ENCODE measurements at places on chromosomes 4 and X.

DNA sequence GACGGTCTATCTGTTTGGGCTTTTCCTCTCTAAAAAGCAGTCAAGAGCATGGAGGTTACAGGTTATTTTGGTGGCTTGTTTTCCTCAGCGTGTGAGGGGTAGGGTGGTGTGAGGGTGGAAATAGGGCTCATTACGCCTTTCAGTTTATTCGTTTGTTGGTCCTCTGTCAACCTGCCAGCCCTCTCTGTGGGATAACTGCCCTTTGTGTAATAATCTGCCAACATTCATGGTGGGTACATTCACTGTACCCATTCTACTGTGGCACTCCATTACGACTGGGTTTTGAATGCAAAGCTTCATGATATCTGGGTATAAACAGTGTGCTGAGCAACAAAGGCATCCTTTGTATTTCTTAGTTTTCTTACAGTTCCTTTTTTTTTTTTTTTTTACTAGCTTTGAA is 136.4 kb downstream of the ADGRL3 start:
- no peak for DNase-seq

DNA sequence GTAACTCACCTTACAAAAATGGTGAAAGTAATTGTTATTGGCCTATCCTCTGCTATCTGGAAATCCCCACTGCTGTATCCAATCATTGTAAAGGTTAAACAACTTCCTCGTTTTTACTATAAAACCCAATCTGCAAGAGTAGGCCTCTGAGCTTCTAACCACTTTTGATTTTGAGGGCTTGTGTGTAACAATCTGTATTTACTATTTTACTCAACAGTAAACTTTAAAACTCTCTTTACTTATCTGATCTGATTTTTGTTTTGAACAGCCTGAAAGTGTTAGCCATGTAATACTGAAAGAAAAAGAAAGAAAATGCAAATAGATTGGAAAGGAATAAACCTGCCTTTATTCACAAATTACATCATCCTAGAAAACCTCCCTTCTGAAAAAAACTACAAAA is 63.1 kb downstream of the SLC10A7 start:
- no peak for DNase-seq

DNA sequence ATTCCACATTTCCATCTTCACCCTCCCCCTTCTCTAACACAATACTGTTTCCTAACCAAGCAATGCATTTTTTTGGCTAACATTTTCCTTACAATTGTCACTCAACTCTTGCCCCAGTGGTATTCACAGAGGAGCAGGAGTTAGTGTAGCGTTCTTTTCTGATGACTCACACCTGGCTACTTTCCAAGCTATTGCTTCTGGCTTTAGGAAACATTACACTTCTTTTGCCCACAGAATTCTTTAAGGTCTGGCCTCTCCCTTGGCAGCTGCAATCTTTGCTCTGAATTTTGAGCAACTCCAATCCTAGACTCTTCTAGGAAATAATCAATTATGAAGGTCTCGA is 27.5 kb upstream of the PDGFC start:
- DNase-seq = peak; percentile 93

DNA sequence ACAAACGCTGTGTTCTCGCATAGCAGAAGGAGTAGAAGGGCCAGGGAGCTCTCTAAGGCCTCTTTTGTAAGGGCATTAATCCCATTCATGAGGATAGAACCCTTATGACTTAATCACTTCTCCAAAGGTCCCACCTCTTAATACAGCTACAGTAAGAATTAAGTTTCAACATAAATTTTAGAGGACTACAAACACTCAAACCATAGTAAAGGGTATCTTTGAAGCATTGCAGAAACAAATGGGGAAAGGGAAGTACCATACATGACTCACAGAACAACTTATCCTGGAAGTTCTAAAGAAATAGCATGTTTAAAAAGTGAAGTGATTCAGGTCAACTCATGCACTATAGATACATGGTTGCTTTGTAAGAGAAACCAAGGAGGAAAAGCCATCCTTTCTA is 680.8 kb downstream of the RPA4 start:
- DNase-seq = no peak

- no peak for DNase-seq
Observed at GRCh38 chrX:150084496-150085229, 146.4 kb upstream of the EOLA2 start.

- DNase-seq = no peak
Observed at GRCh38 chr4:1027915-1028238, 16.5 kb downstream of the FGFRL1 start.

GRCh38 chr4:114494246-114494803 is 104.3 kb upstream of the UGT8 start:
- no peak for DNase-seq

GRCh38 chr4:5758741-5759140 is 47.7 kb downstream of the EVC start:
- DNase-seq = no peak

- no peak for DNase-seq
Observed at GRCh38 chrX:56762220-56762619, 33.2 kb downstream of the NBDY start.

DNA sequence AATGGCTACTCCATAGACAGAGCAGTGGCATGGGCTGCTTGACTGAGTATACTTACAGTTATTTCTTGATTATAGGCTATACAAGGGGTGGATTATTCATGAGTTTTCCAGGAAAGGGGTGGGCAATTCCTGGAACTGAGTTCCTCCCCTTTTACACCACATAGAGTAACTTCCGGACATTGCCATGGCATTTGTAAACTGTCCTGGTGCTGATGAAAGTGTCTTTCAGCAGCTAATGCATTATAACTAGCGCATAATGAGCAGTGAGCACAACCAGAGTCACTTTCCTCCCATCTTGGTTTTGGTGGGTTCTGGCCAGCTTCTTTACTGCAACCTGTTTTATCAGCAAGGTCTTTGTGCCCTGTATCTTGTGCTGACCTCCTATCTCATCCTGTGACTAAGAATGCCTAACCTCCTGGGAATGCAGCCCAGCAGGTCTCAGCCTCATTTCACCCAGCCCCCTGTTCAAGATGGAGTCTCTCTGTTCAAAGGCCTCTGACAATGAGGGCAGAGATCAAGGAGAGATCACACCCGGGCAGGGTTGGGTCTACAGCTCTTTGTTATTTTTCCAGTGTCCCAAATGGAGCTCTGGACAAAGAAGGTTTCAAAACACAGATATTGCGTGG is 468.4 kb upstream of the PRKX start:
- DNase-seq = no peak

DNA sequence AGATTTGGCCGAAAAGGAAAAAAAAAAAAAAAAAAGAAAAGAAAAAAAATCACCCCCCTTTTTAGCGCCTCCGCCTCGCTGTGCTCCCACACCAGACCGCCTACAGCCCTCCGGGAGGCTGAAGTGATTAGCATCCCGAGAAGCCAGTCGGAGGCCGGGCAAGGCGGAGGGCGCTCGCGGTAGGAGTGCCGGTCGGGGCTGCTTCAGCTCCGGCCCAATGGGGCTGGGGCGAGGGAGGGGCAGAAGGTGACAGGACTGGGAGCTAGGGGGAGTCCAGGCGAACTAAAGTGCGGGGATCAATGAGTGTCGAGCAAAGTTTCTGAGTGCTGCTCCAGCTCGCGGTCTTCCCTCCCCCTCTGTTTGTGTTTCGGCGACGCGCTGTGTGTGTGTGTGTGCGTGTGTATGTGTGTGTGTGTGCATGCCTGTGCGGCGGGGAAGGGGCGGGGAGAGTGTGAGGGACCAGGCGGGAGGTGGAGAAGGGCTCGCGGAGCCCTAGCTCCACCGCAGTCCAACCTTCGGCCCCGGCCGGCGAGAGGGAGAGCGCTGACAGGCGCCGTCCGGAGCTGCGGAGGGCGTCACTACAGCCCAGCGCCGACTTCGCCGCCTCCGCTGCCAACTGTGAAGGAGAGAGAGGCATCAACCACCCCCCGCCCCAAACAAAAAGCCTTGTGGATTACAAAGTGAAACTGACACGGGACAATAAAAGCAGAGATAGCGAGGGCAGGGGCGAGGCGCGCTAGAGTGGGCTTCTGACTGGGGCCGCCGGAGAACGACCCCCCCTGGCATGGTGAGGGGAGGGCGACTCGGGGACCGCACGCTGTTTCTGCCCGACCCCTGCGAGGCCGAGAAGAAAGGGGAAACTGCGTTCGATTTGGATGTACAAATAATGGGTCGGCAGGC is at the start of gene FAT4:
Gene FAT4, plus strand, starts transcription at position 280 of the 900 bp plus-strand sequence. CDS start 1,457 bp downstream, outside the sequence.
- peak; percentile 98 for DNase-seq

GRCh38 chr4:108054025-108054638 is 64.4 kb downstream of the HADH start:
- DNase-seq = no peak

GRCh38 chr4:102008711-102009110 is 218.2 kb downstream of the BANK1 start:
- DNase-seq = no peak

DNA sequence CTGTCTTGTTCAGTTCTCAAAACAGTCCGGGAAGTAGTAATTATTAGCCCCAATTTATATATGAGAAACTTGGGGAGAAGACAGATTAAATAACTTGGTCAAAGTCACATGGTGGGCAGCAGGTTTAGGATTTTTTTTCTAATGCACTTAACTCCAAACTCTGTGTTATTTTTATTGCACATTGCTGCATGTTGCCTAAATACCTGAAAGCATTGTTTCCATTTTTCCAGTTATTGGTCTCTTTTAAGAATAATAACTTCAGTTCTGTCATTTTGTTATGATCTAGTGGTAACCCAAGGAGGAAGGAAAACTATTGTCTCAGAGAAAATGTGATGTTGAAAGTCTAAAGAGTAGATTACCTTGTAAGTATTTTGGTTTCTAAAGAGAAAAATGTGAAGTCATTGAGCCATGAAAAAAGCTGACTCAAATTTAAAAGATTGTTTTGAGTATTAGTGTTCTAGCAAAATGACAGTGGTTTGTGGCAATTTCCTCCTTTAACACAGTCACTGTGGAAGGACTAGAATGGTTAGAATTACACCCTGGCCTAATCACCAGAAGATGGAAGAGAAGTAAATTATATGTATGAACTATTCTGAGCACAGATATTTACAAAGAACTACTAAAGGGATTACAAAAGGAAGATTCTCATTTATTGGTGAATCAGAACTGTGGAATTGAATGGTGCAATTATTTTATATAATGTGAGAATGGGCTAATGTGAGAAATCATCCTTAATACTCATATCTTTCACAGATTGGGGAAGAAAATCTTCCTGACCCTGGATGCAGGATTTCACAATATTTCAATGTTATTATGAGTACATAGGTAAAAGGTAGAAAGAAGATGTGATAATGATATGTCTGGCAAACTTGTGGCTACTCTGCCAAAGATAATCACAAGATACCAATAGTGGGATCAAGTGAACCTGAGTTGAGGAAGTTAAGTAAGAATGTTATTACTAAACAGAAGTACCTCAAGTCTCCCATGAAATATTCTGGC is 21.7 kb upstream of the CXCL8 start:
- no peak for DNase-seq

- DNase-seq = no peak
Observed at GRCh38 chr4:78032929-78033328, 24.2 kb upstream of the FRAS1 start.

DNA sequence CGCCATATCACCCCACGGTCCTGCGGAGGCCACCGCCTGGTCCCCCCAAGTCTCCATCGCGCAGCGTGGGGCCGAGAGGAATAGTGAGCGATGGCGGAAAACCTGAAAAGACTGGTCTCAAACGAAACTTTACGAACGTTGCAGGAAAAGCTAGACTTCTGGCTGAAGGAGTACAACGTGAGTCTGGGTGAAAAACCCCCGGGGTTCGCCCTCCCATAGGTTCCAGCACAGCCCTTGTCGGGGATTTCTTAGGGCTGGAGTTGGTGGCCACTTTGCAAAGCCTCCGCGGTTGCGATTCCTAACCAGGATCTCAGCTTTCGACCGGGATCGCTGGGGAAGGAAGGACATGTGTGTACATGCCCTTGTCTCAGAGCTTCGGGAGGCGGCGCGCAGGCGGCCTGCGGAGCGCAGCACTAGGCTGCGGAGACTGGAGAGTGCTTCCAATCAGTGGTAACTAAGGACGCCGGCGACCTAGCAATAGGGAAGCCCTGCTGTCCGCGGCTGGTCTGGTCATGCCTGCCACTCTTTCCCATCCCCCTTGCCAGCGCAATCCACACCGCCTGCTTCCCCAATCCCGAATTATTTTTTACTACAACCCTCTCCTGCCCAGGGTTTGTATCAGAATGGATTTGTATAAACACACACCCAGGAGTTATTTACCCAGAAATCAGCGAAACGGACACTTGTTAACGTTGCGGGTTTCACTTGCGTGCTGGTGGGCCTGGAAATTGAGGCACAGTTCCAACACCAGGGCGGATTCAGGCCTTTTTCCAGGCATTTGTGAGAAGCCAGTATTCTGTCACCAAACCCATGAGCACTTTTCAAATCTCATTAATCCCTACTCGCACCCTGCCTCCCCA is 741 bp downstream of the SPATA18 start:
- DNase-seq = peak; percentile 87

DNA sequence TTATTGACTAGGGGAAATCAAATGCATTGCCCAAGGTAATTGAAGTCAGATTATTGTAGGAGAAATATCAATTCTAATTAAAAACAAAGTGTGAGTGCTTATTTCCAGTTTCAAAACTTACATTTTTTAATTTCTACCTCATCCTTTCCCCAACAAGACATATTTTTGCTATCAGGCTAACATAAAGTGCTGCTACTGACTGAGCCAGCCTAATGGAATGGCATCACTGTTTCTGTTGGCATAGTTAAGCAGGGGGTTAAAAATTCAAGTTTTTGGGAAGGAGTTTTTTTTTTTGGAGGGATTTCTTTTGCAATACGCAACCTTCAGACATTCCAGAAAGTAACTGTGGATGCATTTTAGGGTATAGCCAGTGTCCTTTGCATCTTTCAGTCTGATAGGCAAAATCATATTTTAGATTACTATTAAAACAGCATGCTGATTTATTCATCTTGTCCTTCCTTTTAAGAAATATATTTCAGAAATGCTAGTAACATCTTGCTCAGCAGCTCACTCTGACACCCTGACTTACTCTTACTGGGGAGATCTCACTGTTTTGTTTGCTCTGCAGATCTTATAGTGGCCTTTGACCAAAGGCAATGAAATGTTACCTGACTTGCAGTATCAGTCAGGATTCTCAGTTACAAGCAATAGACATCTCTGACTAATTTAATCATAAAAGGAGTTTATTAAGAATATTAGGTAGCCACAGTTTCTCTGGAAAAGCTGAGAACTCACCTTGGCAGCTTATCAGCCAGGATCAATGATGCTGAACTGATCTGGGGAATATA is 24.4 kb downstream of the GAB1 start:
- no peak for DNase-seq

DNA sequence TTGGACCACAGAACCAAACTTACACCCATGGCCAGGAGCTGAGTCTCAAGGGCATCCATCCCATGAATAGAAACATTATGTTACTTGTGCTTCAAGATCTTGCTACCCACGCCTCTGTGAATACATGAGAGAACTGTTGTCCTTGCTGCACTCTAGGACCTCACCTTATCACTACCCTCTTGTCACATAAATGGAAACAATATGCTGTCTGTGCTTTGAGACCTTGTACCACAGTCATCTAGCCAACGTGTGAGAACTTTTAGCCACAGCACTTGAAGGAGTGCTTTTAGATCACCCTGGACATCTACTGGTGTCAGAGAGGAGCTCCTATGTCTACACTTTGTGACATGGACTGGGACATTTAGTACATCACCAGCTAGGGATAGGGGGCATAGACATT is 30.7 kb upstream of the HUWE1 start:
- DNase-seq = no peak

Measured in stomach (tissue), 19 donors.